Left lobe of liver (tissue), 2 donors: ENCODE measurements at places on chromosomes 13 and 19. TPM values are rescaled to one million over a fixed set of nuclear protein-coding genes. Genes with fewer than 3 reads are reported as not detected.

FUT2 gene
- not detected for total RNA-seq

DNA sequence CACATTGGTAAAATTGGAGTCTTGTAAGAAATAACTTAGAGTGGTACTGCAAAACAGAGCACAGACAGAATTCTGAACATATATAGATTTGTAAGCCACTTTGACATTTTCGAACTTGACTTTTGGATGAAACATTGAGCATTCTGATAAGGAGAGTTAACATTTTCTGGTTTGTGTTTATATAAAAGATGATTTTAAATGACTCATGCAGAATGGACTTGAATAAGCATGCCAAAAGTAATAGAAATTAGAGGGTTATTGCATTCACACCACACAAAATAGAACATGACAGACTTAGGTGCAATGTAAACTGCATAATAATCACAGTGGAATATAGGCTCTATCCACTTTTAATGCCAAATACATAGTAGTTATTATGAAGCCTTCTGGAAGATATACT is 507.0 kb downstream of the DACH1 start:
- no peak for DNase-seq

GRCh38 chr19:13447978-13448377 is 58.3 kb downstream of the CACNA1A start:
- DNase-seq, result no peak

DNA sequence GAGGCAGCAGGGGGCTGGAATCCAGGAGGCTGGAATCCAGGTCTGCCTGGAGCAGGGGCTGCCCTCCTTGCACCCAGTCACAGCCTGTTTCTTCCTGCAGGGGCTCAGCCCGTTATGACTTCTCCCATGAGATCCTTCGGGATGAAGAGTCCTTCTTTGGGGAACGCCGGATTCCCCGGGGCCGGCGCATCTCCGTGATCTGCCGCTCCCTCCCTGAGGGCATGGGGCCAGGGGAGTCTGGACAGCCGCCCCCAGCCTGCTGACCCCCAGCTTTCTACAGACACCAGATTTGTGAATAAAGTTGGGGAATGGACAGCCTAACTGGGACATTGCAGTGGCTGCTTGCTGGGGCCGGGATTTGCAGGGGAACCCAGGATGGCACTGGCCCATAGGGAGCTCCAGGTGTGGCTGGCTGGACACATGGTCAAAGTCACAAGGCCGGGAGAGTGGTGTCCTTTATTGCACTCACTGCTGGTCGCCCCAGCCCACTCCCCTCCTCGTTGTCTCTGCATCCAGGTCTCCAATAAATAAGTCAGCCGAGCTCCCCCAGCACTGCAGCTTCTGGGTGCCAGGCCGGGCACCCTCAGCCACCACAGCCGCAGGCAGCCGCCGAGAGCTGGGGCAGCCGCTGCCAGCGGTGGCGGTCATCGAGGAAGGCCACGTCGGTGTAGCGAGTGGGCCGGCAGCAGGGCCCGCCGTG is 872 bp downstream of the PSPN start:
- DNase-seq, result no peak

OLFM4 gene
- total RNA-seq, result 0.35 TPM
